ENCODE measurements at places on chromosomes 7 and 10.

GRCh38 chr10:103663236-103663635, 169.7 kb downstream of the NEURL1 start:
- DNase-seq, result no peak

GRCh38 chr10:3525832-3526449, 259.1 kb downstream of the KLF6 start:
- DNase-seq, result no peak

DNA sequence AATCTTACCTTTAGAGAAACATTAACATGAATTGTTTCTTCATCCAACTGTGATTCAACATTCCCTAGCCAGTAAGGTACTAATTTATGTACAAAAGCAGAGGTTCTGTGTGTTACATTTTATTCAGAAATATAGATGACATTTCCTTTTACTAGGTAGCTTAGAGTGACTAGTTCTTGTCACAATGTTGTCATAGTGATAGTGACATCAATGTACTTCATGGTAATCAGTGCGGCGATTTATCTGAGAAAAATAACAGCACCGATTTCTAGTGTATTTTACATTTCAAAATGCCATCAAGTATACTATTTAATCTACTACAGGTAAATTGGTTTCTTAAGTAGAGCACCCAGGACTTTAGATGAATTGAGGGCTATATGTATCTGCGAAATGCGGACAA, 72.1 kb upstream of the DGKB start:
- no peak for DNase-seq

GRCh38 chr10:48333856-48334255, 27.4 kb downstream of the MAPK8 start:
- DNase-seq, result no peak

GRCh38 chr7:159061674-159062212, 82.9 kb downstream of the VIPR2 start:
- DNase-seq, result no peak

- DNase-seq, result no peak
These were observed 2.0 kb downstream of the VOPP1 start for GRCh38 chr7:55570218-55570873.

DNA sequence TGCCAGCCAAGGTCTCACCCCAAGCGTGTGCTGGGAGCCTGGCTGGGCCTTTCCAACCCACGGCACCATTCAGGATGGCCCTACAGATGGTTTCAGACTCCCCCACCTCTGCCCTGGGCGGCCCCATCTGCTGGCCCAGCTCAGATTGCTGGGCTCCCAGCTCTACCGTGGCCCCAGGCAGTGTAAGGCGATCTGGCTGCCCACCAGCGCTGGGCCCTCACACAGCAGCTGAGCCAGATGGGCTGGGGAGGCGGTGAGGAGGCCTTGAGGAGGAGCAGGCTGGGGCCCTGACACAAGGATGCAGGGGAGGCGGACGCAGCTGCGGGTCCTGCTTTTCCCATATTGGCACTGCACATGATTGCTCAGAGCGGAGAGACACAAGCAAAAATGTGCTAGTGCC, 162.8 kb downstream of the NRF1 start:
- no peak for DNase-seq

- no peak for DNase-seq
These were observed 6.1 kb downstream of the KCNH2 start for GRCh38 chr7:150972023-150972468.

DNA sequence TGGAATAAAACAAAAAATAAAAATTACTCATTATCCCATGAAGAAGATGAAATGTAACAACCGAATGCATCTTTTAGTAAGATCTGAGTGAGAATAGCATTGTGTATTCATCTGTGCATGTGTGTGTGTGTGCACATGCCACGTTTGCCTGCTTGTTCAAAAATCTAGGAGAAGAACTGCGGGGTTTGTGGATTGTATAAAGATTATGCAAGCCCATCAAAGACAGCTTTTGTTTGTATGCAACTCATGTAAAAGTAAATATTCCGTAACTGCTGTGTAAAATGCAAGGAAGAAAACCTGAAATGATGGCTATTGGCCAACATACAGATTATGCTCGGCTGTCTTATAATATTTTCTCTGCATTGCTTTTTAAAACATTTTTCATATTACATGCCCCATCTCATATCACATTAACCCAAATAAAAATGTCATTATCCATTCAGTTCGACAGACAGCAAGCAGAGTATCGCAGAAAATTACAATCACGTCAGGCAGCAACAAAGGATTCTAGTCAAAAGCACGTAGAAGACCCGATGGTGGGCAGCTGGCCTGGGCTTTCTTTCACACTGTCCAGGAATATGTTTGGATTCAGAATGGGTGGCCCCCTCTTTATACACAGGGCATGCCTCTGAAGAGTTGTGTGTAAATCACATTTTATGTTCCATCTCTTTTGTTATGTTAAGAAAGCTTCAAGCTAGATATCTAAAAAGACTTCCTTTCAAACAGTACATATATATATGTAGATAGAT, 114.0 kb downstream of the PARP12 start:
- no peak for DNase-seq

- no peak for DNase-seq
These were observed at the start of the genes ATP6V0A4 and TMEM213 for GRCh38 chr7:138797715-138798320. ATP6V0A4 (minus strand) TSS chr7:138798196; CDS start chr7:138771247, 26,949 bp downstream. TMEM213 (plus strand) TSS chr7:138797994; CDS start chr7:138798105, 111 bp downstream.

DNA sequence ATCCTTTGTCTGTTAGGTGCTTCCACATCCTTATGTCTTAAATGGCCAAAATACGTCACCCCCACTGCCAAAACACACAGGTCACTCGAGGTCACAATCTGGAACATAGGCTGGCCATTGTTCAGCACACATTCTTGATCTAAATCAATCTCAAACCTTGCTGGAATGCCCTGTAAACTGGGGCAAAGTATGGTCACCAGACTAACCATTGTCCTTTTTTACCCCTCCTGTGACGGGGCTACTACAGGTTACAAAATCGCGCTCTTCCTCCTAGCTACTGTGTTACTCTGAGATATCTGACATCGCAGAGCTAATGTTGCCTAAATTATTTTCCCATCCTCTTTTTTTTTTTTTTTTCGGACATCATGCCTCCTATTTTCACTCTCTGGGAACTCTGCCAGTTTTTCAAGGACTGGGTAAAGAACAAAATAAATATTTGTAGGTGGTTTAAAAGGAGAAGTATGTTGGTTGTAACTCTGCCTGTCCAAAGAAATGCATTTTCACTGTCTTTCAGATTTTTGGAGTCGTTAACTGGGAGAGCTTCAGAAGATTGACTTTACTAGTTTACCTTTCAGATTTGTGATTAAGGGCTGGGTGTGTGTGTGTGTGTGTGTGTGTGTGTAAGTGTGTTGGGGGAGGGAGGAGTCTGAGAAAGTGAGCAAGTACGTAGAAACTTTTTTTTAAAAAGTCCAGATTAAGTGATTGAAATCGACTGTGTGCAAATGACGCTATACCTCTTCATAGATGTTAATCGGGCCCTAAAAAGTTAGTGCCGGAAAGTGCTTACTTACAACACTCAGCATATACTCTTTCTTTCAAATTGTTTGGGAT, 942 bp upstream of the KIAA1217 start:
- DNase-seq, result no peak
